ENCODE measurements at places on chromosomes 12 and 14.

DNA sequence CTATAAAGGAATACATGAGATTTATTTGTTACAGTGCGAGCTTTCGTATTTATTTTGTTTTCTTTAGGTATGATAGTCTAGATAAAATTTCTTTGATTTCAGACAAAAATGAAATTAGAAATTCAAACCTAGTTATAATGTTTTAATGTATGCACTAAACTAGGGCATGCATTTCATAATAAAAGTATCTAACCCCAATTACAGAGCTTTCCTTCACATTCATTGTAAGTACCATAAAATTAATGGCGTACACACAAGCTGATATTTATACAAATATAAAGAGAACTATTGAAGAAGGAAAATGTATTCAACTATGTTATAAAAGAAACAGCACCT lies 120.2 kb downstream of the GXYLT1 start:
- DNase-seq = no peak

DNA sequence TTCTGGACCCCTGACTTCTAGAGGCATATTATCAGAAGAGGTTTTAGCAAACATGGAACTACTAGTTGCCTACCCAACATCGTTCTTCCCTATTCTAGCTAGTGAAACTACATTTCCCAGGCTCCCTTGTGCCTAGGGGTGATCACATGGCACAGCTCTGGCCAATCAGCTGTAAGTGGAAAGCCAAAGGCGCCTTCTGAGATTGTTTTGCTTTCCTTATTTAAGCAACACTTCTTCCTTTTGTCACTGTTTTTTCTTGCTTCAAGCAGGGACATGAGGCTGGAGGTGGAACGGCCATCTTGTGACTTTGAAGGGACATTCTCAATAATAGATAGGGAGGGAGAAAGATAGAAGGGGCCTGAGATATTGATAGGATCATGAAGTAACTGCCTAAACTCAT lies 136.7 kb downstream of the ZNF664 start:
- DNase-seq = no peak

- DNase-seq = no peak
Observed at GRCh38 chr12:6570264-6570887, 2.3 kb upstream of the NOP2 start.

DNA sequence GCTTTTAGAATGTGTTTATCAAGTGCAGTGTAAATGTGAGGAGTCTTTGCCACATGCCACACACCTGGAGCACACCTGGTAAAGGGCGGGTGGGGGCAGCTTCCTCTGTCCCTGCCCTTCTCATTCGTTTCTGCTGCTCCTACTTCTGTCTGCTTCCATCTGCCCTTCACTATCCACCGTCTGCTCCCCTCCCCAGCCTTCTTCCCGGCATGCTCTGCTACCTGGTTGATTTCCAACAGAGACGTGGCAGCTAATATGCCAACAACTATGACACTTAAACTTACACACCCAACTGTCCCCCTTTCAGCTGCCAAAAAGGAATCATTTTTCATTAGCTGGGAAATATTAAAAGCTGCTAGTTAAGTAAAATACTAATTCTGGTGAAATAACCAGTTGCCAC lies 9.1 kb upstream of the CARMIL3 start:
- no peak for DNase-seq

DNA sequence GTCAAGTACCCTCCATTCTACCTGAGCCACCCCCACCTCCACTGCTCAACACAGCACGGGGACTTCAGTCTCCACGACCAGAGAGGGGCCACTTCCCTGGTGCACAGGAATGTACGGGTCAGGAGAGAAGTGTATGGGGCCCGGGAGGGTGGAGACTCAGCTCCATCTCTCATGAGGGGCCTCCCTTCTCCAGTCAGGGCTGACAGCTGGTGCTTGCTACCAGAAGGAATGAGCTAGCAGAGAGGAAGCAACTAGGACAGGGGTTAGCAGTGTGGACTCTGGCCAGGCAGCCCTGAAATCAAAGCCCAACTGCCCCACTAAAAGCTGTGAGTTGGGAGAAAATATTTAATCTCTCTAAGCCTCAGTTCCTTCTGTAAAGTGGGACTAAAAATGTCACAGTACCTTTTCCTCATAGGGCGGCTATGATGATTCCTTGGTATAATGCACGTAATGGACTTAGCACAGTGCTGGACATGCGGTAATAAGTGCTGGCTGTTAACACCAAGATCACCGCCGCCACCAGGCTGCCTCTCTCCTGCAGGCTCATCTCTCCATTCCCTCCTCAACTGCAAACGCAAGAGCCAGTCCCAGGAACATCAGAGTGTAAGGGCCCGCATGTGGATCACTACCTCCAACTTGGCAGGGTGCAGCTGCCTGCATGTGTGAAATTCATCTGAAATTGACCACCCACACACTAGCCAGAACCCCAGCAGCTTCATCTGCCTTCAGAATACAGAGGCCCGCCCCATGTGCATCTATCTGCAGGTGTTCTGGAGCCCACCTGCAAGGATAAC lies 14.6 kb downstream of the ACTN1 start:
- no peak for DNase-seq

GRCh38 chr14:23694085-23694948 lies 58.2 kb downstream of the DHRS2 start:
- DNase-seq = no peak

DNA sequence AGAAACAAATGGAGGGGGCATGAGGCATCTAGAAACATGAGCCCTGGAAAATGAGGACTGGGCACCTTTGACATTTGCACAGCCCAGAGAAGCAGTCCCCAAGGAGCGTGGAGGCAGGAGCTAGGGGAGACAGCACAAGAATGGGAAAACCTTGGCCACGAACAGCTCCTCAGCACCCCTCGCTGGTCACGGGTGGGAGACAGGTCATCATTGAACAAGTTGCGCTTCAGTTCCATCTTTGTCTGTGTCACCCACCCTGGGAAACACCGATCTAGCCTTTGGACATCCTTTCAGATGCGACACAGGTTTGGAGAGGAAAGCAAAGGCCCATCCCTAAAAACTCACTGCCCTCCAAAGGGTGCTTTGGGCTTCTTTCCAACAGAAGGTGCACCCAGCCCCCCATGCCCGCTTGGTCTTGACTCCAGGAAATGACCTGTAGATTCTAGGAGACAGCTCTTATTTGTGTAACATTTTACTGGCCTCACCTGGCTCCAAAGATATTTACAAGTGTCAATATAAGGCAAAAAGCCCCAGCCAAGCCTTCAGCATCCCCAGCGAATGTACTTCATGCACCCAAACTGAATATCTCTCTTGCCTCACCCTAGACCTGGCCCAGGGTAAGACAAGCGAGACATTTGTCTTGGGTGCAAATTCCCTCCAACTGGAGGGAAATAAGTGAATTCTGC lies 28.8 kb upstream of the CLMN start:
- no peak for DNase-seq

DNA sequence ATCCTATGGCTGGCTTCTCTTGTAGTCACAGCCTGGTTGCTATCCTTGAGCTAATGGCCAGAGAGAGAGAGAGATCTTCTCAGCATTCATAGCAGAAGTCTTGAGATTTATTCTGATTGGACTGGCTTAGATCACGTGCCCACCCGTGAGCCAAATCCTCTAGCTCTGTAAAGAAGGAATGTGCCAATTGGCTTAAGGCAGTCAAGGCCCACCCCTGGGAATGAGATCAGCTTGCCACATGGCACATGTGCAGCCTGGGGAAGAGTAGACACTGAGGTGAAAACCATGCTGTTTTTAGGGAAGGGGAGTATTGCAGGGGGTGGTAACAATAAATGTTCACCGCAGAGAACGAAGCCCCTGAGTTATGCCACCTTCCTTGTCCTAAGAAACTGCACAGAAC lies 36.3 kb downstream of the PLEKHG7 start:
- DNase-seq = no peak

DNA sequence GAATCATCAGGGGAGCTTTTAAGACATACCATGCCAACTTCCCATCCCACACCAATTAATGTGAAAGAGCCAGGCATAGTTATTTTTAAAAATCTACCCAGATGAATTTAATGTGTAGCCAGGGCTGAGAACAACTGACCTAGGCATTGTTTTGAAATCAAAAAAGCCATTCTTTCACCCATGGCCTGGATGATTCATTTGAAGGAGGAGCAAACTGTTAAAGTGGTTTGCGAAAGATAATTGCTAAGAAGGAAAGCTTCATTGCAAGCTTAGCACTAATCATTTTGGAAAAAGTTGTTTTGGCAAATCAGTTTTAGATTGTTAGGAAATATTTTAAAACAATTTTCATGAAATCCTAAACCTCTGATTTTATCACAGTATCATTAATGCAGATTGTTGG lies 2.1 kb upstream of the GTSF1 start:
- DNase-seq = no peak

- DNase-seq = no peak
Observed at GRCh38 chr12:56590237-56590830, 39.8 kb downstream of the BAZ2A start.

GRCh38 chr14:74265301-74265965 lies 26.2 kb downstream of the VSX2 start:
- DNase-seq = no peak

DNA sequence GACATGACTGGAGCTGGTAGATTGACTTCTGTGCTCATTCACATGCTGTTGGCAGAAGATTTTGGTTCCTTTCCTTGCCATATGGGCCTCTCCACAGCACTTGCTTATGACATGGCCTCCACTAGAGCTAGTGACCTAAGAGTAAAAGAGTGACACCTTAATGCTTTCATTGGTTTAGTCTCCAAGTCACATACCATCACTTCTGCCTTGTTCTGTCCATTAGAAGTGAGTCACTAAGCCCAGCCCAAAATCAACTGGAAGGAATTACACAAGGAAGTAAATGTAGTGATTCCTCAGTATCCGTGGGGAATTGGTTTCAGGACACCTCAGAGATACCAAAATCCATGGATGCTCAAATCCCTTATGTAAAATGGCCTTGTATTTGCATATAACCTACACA lies 81.3 kb downstream of the PPHLN1 start:
- DNase-seq = no peak

- no peak for DNase-seq
Observed at GRCh38 chr14:65334765-65335410, 77.6 kb upstream of the FUT8 start.

DNA sequence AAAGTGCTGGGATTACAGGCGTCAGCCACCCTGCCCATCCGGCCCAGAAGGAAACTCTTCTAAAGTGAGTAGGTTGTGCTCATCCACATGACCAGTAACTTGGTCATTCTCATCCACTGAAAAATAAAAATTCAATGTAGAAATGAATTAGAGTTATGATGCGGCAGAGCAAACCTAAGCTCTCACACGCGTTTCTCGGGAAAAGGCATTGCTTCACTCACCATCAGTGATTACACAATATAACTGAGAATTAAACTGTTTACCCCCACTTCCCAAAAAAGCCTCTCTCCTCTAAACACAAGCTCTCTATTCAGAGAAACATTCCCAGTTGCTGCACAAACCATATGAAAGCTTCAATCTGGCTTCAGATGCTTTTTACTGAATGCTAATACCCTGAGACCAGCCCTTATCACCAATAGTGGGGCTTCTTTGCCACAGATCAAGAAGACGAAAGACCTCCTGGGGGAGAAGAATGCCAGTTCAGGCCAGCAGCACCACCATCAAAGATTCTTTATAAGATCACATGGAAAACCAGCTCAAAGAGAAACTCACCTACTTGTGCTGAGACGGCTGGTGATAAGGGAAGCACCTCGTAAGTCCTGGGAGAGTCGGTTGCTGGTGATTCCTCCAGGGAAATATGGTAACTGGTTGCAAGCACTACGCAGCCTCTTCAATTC lies 121.5 kb upstream of the SFSWAP start:
- no peak for DNase-seq

DNA sequence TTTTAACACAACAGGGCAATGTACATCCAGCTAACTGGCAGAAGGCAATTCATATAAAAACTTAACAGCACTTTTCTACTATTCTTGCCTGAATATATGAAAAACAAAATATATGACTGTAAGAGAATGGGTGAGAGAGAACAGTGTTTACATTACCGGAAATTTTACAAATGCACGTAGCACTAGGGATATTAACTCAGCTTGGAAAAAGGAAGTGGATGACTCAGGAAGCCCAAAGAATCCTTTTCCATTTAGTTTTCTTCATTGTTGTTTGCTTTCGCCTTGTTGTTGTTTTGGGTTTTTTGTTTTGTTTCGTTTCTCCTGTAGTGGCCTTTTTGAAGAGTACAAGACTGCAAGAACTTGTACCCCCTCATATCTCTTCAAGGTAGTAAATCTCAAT lies 295.5 kb downstream of the EGLN3 start:
- DNase-seq = no peak

DNA sequence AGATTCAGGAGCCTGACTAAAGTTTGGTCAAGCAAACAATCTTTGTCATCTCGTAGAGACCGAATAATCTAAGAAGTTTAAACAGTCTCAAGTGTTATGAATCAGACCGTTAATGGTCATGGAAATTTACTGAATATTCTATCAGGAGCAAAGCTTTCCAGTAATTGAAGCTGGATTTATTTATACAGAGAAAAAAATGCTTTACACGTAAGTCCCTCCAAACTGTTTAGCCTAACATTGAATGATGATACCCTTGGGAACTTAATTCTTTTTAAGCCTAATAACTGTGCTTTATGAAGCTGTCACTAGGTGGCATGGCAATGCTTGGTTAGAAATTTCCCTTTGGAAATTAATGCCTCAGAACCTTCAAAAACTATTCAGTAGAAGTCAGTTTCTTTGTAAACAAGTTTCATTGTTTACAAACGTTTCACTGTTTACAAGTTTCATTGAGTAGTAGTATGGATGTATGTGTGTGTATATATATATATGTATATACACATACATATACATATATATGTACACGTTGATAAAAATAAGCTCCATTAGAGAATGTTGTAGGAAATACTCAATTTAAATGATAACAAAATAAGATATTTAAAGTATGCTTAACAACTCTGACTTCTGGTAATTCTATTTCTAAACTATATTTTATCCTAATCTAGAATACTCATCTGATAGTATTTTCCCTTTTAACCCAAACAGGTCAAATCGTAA lies 32.1 kb downstream of the DEPDC4 start:
- DNase-seq = no peak

- DNase-seq = no peak
Observed at GRCh38 chr14:51511265-51511664, 140.4 kb upstream of the FRMD6 start.

DNA sequence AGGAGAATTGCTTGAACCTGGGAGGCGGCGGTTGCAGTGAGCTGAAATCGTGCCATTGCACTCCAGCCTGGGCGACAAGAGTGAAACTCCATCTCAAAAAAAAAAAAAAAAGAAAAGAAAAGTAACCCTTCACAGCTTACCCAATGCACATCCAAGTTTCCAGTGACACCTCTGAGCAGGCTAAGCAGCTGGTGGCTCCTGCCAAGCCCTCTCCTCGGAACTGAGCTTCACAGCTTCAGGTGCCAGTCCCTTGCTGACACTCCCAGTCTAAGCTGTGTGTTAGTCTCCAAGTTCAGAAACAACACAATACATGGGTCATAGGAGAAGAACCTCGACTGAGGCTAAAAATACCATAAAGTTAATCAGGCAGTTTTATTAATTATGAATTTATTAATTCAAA lies 7.9 kb downstream of the CD9 start:
- no peak for DNase-seq

GRCh38 chr12:38711054-38711453 lies 194.3 kb downstream of the CPNE8 start:
- DNase-seq = no peak

- no peak for DNase-seq
Observed at GRCh38 chr14:22887990-22888378, 5.0 kb downstream of the REM2 start.

Measured in GOT3 (cell line).